ENCODE measurements at places on chromosomes 1 and 21. TPM values are rescaled to one million over a fixed set of nuclear protein-coding genes. Genes with fewer than 3 reads are reported as not detected.
A peak's percentile ranks its signal among the peaks of the same experiment; 100 is the strongest.

Gene LRRC38
- total RNA-seq, result not detected

- no peak overlapping the region for H3K4me3 ChIP-seq
- no peaks in the 10 kb centered on the region for H3K27me3 ChIP-seq
- no peak overlapping the region for H3K27ac ChIP-seq
- H3K4me1 ChIP-seq, result no peaks in the 10 kb centered on the region
- DNase-seq, result no peak
Measured at GRCh38 chr1:85033221-85033620, 15.1 kb downstream of the MCOLN3 start.

DNA sequence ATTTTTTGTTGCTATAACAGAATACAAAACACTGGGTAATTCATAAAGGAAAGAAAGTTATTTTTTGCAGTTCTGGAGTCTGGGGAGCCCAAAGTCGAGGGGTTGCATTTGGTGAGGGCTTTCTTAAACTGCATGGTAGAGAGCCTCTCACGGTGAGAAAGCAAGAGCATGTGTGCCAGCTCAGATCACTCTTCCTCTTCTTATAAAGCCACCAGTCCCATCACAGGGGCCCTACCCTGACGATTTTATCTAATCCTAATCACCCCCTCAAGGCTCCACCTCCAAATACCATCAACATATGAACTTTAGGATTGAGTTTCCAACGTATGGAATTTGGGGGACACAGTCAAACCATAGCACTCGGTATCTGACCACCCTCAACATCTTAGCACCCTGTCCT is 1.0 kb upstream of the STRIP1 start:
- peaks cover 2% of the 10 kb centered on the region for H3K4me1 ChIP-seq
- DNase-seq, result no peak
- no peak overlapping the region for H3K4me3 ChIP-seq
- no peaks in the 10 kb centered on the region for H3K27me3 ChIP-seq
- H3K27ac ChIP-seq, result no peak overlapping the region
- H3K36me3 ChIP-seq, result peaks cover 3% of the 10 kb centered on the region

Gene CYP4A22
- not detected for total RNA-seq

GRCh38 chr1:19528438-19528837 is 43.1 kb upstream of the CAPZB start:
- no peak overlapping the region for H3K27ac ChIP-seq
- no peaks in the 10 kb centered on the region for H3K36me3 ChIP-seq
- H3K4me1 ChIP-seq, result no peaks in the 10 kb centered on the region
- DNase-seq, result no peak
- H3K27me3 ChIP-seq, result no peaks in the 10 kb centered on the region
- no peak overlapping the region for H3K4me3 ChIP-seq

- peak overlapping the region; percentile 49 for H3K4me3 ChIP-seq
- H3K4me1 ChIP-seq, result peaks cover 31% of the 10 kb centered on the region
- peaks cover 23% of the 10 kb centered on the region for H3K36me3 ChIP-seq
Measured at GRCh38 chr21:34836933-34837505, 168.2 kb downstream of the CLIC6 start.

DNA sequence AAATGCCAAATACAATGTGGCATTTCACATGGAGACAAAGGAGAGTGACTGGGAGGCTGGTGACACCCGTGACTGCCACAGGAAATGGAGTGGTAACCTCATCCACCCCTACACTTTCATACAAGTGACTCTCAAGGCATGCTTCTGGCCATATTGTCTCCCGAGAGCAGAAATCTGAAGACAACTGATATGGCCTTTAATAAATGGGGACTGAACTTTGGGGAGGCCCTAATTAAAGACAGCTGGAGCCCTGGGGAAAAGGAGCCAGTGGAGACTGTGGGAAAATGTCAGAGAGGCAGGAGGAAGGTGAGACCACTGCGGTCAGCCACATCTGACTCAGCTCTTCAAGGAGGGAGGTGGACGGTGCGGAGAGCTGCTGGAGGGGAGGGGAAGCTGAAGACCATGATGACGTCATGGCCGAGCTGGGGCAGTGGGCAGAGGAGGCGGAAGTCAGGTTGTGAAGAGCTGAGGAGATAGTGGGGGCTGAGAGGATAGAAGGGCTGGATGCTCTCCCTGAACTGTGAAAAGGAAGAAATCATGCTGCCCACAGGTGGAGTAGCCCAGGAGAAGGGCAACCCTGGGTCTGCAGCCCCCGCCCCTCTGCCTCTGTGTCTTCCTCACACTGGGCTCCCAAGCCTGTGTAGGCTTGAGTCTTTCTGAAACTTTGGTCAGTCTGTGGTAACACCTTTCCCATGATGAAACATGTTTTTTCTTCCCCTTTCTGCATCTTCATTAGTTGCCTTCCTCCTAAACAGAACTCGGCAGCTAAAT is 14.0 kb upstream of the NCF2 start:
- H3K27ac ChIP-seq, result no peak overlapping the region
- peak; percentile 78 for DNase-seq
- no peak overlapping the region for H3K4me3 ChIP-seq
- H3K4me1 ChIP-seq, result peaks cover 12% of the 10 kb centered on the region

Gene GOLT1A
- not detected for total RNA-seq

Gene CADM3
- 2.1 TPM for total RNA-seq

- H3K27me3 ChIP-seq, result no peaks in the 10 kb centered on the region
- H3K27ac ChIP-seq, result peak overlapping the region; percentile 62
- H3K4me3 ChIP-seq, result peak overlapping the region; percentile 67
- H3K36me3 ChIP-seq, result no peaks in the 10 kb centered on the region
- DNase-seq, result no peak
- peaks cover 5% of the 10 kb centered on the region for H3K4me1 ChIP-seq
Measured at GRCh38 chr1:204829133-204829825, 41.4 kb upstream of the NFASC start.

Gene MYOG
- not detected for total RNA-seq

Gene GBP5
- total RNA-seq, result under 0.01 TPM

Gene RNF187
- 123 TPM for total RNA-seq

Gene HES3
- not detected for total RNA-seq

- DNase-seq, result peak; percentile 95
- peaks cover 15% of the 10 kb centered on the region for H3K36me3 ChIP-seq
- peak overlapping the region; percentile 46 for H3K27ac ChIP-seq
- peak overlapping the region; percentile 86 for H3K4me3 ChIP-seq
- peaks cover 29% of the 10 kb centered on the region for H3K4me1 ChIP-seq
Measured at GRCh38 chr1:223714849-223715603, 2.7 kb downstream of the CAPN2 start.

Gene CELA3A
- total RNA-seq, result not detected

DNA sequence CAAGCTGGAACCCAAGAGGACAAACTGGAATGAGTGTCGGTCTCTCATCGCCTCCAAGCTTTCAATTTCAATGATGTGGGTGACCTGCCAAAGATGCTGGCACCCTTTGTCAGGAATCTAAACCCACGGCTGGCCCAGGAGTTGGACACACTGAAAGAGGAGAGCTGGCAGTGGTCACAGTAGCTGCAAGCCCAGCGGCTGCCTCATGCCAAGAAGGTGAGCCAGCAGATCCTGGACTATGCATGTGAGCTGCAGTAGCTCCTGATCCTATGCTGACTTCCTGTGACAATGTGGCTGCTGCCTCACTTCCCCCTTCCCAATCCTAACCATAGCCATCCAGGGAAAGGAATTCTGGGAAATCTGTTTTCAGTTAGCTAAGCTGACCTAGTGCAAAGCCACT is 117.0 kb upstream of the VAV3 start:
- no peak overlapping the region for H3K27ac ChIP-seq
- H3K4me3 ChIP-seq, result no peak overlapping the region
- no peaks in the 10 kb centered on the region for H3K36me3 ChIP-seq

GRCh38 chr1:165823552-165824268 is 3.7 kb upstream of the UCK2 start:
- H3K4me3 ChIP-seq, result no peak overlapping the region
- H3K27ac ChIP-seq, result no peak overlapping the region
- H3K27me3 ChIP-seq, result no peaks in the 10 kb centered on the region
- no peaks in the 10 kb centered on the region for H3K36me3 ChIP-seq
- no peak for DNase-seq

Gene SMIM1
- 1.5 TPM for total RNA-seq

DNA sequence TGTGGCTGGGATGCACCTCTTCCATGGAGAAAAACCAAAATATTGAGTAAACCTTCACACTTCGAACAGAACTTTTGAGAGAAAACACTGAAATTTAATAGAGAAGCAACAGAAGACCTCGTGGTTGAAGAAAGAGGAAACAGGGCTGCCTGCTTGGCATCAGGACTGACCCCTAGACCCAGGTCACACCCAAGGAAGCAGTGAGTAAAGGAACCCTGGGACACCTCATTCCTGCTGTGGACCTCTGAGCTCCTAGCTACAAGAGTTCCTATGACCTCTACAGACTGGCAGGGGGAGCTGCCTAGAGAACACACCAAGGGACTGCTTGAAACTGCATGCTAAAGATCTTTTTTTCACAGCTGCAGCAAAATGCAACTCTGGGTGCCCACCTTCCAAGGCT is 67.8 kb downstream of the FASLG start:
- H3K4me3 ChIP-seq, result no peak overlapping the region
- no peaks in the 10 kb centered on the region for H3K4me1 ChIP-seq
- H3K36me3 ChIP-seq, result no peaks in the 10 kb centered on the region
- DNase-seq, result no peak

GRCh38 chr1:206974140-206974539 is 3.9 kb upstream of the FCAMR start:
- peaks cover 10% of the 10 kb centered on the region for H3K27me3 ChIP-seq
- H3K4me1 ChIP-seq, result no peaks in the 10 kb centered on the region
- no peaks in the 10 kb centered on the region for H3K36me3 ChIP-seq
- no peak overlapping the region for H3K4me3 ChIP-seq

- no peak overlapping the region for H3K4me3 ChIP-seq
- DNase-seq, result peak; percentile 94
- no peaks in the 10 kb centered on the region for H3K36me3 ChIP-seq
- peaks cover 4% of the 10 kb centered on the region for H3K4me1 ChIP-seq
Measured at GRCh38 chr1:186212568-186213224, 162.4 kb downstream of the TPR start.

DNA sequence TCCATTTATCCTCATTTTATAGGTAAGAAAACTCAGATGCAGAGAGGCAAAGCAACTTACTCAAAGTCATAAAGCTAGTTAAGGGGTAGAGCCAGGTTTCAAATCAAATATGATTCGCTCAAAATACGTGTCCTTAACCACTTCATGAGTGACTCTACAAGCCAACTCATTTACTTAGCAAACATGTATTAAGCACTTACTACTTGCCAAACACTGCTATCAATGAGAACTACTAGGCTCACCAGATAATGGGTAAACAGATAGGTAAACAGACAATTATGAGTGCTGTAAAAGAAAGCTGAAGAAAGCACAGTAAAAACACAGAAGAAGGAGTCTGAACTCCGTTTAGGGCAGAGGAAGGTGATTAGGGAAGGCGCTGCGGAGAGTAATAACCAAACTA is 65.9 kb downstream of the WDR64 start:
- H3K4me3 ChIP-seq, result no peak overlapping the region
- no peaks in the 10 kb centered on the region for H3K27me3 ChIP-seq
- no peaks in the 10 kb centered on the region for H3K36me3 ChIP-seq
- no peak for DNase-seq
- no peak overlapping the region for H3K27ac ChIP-seq

DNA sequence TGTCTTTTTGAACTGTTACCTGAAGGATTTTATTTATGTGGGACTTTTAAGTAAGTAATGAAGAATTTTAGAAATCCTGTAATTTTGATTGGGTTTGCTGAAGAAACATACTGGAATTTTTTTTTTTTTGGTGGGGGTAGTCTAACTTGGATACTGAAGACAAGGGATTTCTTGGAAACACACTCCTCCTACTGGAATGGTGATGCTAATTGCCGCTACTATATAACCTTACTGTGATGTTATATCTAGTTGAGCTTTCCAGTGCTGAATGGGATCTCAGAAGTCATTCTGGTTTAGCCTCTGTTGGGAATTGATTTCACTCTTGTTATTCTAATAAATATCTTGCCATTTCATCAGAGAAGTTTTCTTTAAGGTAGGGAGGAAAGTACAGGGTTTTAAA is 8.4 kb downstream of the PPP2R5A start:
- H3K36me3 ChIP-seq, result no peaks in the 10 kb centered on the region
- H3K4me3 ChIP-seq, result no peak overlapping the region
- peak; percentile 40 for DNase-seq
- no peak overlapping the region for H3K27ac ChIP-seq
- peaks cover 4% of the 10 kb centered on the region for H3K4me1 ChIP-seq
- H3K27me3 ChIP-seq, result no peaks in the 10 kb centered on the region

DNA sequence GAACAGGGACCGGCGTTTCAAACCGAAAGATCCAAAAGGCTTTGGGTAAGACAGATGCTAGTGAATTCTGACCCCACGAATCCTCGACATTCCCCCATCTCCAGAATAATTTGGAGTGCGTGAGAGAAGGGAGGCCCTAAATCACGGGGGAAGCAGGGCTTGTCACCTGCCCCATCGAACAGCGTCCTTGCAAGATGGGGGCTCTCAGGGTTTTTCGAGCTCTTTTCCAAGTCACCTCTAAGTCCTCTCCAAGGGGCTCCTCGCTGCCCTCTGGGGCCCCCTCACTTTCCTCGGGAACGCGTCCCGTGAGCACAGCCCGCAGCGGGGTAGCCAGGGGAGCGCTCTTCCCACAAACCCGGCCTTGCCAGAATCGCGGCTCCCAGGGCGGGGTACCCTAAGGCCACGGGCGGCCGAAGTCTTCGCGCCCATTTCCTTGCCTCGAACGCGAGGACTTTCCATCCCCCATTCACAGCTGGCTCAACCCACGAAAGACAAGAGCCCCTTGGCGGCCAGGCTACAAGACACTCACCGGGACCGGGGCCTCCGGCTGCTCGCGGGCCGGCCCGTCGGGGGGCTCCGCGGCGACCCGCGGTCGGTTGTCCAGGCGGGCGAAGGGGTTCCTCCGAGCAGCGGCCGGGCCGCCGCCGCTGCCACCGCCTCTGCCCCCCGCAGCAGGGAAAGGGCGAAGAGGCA is 546 bp downstream of the DONSON start:
- peak overlapping the region; percentile 91 for H3K27ac ChIP-seq
- peak overlapping the region; percentile 54 for H3K4me3 ChIP-seq
- peaks cover 4% of the 10 kb centered on the region for H3K36me3 ChIP-seq
- DNase-seq, result peak; percentile 38

DNA sequence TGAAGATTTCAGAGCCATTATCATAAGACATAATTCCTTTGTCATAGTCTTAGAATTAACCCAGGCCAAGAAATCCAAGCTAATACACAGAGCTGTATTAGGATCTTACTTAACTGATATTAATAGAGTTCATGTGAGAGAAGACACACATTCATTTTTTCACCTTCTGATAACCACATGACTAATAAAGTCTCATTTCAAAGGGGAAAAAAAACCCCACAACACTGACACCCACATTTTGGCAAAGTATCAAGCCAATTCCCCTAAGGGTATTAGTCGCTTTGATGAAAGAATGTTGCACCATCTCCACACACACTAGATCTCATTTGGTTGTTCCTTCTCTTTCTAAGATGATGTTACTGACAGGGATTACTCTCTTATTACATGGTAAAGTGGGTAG is 344.4 kb upstream of the ESRRG start:
- H3K36me3 ChIP-seq, result no peaks in the 10 kb centered on the region
- DNase-seq, result no peak
- H3K4me3 ChIP-seq, result no peak overlapping the region
- H3K27ac ChIP-seq, result no peak overlapping the region
